ENCODE measurements at places on chromosomes 5 and 9.

DNA sequence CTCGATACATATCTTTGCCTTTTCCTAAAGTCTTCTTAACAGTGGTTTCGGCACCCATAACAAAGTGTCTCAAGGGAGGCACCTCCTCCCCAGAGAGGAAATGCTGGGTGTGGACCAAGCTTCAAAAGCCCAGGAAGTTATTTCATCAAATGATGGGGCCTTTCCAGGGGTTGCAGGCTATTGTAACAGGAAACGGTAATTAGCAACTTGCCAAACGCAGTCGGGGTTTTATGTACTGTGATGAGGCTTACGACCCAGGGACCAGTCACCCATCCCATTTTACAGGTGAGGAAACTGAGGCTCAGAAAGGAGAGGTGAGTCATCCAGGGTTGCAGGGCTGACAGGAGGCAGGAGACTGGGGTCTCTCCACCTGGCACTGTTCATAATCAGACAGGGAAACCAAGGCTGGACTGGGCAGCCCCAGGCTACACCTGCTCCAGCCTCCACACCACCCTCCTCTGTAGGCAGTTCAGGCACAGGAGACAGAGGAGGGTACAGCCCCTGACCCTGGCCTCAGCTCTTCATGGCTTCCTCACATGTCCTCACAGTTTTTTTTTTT lies 30.0 kb upstream of the SUSD3 start:
- no peak for DNase-seq

DNA sequence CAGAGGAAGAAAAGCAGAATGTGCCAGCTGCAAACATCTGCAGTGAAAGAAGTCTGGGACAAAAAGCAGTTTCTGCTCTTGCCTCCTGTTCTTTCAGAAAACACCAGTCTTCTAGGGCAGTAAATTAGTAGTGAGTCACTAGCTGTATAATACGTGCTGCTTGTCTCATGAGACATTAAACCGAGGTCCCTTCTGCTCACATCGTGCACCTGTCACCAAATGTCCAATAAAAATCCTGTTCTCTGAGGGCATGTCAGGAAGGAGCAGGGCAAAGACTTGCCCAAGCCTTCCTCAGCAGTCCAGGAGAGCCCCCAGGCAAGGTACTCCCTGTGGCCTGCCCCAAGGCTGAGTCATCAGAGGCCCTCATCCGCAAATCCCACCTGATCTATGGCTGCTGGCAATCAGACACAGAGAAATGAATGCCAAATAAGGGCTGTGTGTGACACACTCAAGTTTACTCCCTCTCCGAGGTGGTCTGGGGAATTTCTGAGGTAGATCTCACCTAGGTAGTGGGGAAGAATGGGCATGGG lies 255.3 kb upstream of the SMARCA2 start:
- no peak for DNase-seq

DNA sequence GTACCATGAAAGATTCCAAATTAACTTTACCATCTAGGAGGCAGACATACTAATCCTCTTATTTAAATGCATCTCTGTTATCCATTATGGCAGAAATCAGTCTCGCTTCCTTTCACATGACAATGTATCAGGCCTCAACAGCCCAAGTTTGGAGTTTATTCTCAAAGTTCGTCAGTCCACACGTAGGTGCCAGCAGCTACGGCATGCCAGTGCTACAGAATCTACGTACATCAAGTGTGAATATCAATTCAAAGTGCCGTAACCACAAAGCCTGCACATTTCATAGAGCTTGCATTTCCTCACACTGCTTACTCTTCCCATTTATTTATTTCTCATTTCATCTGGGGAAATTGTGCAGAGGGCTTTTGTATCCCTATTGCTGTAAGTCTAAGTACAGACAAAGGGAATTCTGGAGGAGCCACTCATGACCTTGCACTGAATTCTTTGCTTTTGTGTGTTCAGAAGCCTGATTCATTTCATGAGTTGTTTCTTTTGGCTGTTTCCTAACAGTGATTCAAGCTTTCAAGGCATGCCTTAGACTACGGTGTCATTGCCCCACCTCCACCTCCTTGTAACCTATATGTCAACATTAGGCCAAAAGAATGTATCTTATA lies 10.0 kb downstream of the ENC1 start:
- no peak for DNase-seq

- DNase-seq, result no peak
Measured at GRCh38 chr9:32294106-32294505, 90.3 kb upstream of the ACO1 start.

DNA sequence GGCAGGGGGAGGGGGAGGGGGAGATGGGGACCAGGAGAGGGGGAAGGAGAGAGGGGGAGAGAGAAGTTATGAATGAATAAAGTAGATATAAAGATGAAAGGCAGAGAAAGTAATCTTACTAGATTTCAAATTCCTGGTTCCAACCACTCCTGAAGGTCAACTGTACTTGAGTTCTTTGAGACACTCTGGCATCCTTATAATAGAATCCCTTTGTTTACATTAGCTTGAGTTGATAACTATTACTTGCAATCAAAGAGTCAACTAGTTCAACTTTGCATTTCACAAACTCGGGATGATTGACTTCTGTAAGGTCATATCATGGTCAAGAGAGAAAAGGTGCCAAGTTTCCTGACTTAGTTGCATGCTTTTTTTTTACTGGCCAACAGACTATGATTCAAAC lies 42.2 kb downstream of the BAAT start:
- no peak for DNase-seq
